Anterior cingulate cortex (tissue), 58 donors: ENCODE measurements at places on chromosomes 3 and 15.

GRCh38 chr3:151351219-151351618 is 21.9 kb upstream of the P2RY13 start:
- no peak for DNase-seq

GRCh38 chr3:89173546-89173945 is 66.1 kb downstream of the EPHA3 start:
- DNase-seq: no peak

DNA sequence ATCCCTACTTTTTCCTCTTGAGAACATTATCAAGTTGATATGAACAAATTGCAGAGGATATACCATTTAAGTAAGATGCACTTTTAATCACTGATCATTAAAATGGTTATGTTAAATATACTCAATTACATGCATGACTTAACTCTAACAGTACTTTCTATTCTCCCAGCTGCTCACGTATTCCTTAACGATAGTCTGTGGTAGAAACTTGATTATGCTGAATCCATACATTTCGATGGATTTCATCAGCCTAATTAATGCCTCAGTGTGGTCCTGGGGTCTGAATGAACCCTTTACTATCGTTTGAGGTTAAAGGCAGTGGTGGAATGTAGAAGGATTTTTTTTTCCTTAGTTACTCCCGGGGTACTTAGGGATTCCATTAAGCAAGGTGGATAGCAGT is 18.6 kb downstream of the SOX2 start:
- no peak for DNase-seq

DNA sequence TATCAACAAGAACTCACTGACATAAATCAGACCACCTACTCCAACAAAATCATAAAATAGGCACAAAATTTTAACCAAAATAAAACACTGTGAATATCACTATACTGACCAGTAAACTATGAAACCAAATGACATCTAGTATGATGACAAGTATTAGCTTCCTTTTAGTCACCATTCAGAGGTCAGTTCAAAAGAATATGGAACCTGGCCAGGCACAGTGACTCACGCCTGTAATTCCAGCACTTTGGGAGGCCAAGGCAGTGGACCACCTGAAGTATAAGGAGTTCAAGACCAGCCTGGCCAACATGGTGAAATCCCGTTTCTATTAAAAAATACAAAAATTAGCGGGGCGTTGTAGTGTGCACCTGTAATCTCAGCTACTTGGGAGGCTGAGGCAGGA is 65.8 kb downstream of the SMARCC1 start:
- no peak for DNase-seq

DNA sequence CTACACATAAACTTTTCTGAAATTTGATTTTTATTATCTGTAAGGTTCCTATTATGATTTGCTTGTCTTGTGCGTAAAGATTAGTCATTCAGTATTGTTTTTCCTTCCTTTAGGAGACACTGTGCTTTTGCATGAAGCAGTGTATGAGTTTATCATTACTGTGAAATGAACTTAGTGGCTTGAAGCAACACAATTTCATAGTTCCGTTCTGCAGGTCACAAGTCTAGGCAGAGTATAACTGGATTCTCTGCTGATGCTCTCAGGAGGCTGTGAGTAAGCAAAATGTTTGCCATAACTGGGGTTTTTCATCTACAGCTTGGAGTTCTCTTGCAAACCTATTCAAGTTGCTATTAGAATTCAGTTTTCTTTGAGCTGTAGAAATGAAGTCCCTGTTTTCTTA is 1136.1 kb downstream of the OTOL1 start:
- no peak for DNase-seq

DNA sequence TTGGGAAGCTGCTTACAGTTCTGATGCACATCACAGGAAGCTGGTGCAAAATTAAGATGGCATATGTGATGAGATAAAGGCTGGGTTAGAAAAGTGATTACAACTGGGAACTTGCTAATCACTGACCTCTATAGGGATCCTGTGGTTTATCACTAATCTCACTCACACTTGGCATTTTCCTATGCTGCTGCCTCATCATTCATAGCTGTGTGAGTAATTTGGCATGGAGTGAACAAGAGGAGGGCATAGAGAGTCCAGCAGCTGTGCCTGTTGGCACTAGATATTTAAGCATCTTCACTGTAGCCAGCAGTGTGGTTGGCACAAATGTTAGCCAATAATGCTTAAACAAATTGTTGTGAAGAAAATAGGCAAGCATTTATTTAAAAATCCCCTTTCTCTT is 217.7 kb upstream of the CGNL1 start:
- peak; percentile 47 for DNase-seq
